ENCODE measurements at places on chromosomes 6 and 20. TPM values are rescaled to one million over a fixed set of nuclear protein-coding genes. Genes with fewer than 3 reads are reported as not detected.

Gene PLEKHG1
- 38.8 TPM for polyA plus RNA-seq

Gene CGA
- not detected for polyA plus RNA-seq

Gene HLA-DRB1
- polyA plus RNA-seq = 61.1 TPM

Gene CD109
- 12.8 TPM for polyA plus RNA-seq

Gene WDR27
- 56.7 TPM for polyA plus RNA-seq

Gene DUSP15
- 19.9 TPM for polyA plus RNA-seq

Gene TLDC2
- polyA plus RNA-seq = 1.8 TPM

Gene ATXN1
- 19.3 TPM for polyA plus RNA-seq

Gene GHRH
- polyA plus RNA-seq = not detected

Measured in renal cortex interstitium (tissue), 15 donors.